ENCODE measurements at places on chromosomes 4 and X.

- DNase-seq = no peak
Observed at GRCh38 chr4:3364199-3364598, 71.4 kb downstream of the RGS12 start.

- DNase-seq = no peak
Observed at GRCh38 chr4:119666653-119667091, 38.1 kb upstream of the PDE5A start.

- DNase-seq = no peak
Observed at GRCh38 chr4:175456131-175456530, 355.9 kb downstream of the GPM6A start.

GRCh38 chrX:3514996-3515395 lies 168.5 kb upstream of the MXRA5 start:
- no peak for DNase-seq

GRCh38 chr4:80454040-80454439 lies 118.5 kb downstream of the CFAP299 start:
- no peak for DNase-seq
